SHP77 (cell line): ENCODE measurements at places on chromosomes 16 and 17.

- DNase-seq: no peak
Observed at GRCh38 chr17:13478326-13478830, 123.4 kb downstream of the HS3ST3A1 start.

GRCh38 chr17:72445055-72445991 lies 324.5 kb downstream of the SOX9 start:
- DNase-seq: no peak

GRCh38 chr16:82834151-82834815 lies 207.5 kb downstream of the CDH13 start:
- no peak for DNase-seq

- DNase-seq: no peak
Observed at GRCh38 chr16:68289621-68290329, 21.0 kb downstream of the SLC7A6OS start.

DNA sequence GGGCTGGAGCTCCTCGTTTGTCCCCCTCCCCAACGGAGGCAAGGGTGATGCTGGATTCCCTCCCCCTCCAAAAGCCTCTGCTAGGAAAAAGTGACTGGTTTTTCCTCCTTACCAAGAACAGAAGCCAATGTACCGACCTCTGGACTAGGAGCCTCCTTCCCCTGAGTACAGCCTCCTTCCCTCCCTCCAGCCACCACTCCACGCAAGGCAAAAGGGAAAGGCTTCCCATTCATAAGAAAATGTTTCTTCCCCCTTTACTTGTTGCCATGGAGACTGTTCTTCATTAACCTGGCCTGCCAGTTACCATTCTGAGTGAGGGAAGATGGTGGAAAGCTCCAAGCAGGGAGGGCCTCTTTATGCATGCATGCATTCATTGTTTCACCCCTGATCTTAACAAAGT lies 4.3 kb upstream of the PIMREG start:
- DNase-seq: no peak

GRCh38 chr16:11354733-11355574 lies 9.7 kb downstream of the RMI2 start:
- no peak for DNase-seq

DNA sequence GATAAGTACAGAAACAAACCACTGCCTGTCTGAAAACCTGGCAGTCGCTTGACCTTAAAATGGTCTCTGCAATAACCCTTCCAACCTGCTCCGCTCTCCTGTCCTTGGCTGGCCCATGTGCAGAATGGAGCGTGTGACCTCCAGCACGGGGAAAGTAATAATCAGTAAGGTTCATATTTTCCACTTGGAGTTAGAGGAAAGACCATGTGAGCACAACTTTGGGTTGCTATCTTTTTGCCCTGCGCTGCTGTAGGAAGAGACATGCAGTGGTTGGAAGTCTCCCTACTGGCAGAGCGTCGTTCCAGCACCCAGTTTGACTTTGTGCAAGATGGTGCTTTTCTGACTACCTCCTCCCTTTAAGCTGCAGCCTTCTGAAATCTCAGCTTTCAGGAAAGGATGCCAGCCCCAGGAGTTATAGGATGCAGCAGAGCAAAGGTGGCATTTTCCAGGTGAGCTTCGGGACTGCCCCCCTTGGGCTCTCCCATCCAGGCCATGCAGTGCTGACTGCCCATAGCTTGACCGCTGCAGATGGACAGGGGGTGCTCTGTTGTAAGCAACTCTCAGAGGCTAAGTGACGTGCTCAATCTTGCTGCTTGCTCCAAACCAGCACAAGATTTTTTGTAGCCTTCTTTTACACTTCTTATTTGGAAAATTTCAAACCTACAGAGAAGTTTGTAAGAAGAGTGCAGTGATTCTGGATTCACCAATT lies 110.7 kb upstream of the NOL11 start:
- DNase-seq: no peak

- DNase-seq: no peak
Observed at GRCh38 chr17:41340934-41341861, 9.4 kb downstream of the KRT33A start.

DNA sequence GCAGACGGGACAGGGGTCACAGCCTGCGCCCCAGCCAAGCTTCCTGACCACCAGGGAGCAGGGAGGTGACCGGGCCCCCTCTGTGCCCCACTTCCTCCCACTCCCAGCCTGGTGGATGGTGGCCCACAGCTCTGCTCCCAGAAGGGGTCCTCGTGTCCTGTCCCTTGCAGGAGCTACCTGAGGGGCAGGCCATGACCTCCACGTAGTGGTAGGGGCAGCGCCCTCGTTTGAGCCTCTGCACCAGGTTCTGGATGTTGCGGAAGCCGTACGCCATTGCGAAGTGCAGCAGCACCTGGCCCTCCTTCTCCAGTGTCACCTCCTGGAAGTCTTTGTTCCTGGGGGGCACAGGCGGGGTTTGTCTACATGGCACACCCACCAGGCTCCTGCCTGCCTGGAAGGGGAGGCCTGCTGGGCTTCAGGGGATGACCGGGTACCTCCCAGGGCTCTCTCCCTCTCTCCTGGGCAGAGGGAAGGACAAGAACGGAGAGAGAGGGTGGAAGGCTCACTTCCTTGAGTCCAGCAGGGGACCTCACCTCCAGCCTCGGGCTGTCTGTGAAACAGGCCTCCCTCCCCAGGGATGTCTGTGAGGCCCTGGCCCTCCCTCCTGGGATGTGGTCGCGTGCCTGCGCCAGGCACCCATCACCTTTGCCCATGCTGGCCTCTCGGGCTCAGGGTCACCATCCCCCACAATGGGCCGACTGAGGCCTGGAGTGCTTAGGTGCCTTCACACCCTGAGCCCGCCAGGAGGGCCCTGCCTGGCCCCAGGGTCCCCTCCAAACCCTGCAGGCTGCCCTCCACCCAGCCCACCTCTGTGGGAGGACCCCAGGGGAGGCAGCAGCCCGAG lies 4.0 kb downstream of the HAGHL start:
- no peak for DNase-seq

- peak; percentile 63 for DNase-seq
Observed at GRCh38 chr17:6413065-6413464, 21.9 kb downstream of the AIPL1 start.
